Muscle of back (tissue), 13 donors: ENCODE measurements at places on chromosomes 6 and 20.

- DNase-seq, result peak; percentile 22
Measured at GRCh38 chr6:40251637-40252300, 317.5 kb upstream of the MOCS1 start.

GRCh38 chr6:137661601-137662000 is 167.4 kb upstream of the OLIG3 start:
- DNase-seq, result no peak

DNA sequence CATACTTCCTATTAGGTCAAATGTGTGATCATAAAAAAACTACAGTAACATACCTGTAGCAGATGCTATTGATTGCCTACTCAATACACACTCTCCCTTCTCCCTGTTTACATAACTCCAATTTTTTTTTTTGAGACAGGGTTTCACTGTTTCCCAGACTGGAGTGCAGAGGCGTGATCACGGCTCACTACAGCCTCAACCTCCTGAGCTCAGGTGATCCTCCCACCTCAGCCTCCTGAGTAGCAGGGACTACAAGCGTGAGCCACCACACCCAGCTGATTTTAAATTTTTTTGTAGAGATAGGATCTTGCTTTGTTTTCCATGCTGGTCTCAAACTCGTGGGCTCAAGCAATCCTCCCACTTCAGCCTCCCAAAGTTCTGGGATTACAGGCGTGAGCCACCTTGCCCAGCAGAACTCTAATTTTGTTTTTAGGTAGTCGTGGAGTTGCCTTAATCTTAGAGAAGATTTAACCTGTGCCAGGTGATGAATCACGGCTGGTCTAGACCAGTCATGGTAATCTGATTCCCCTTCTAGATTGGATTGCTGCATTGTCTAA is 14.0 kb upstream of the KIF3B start:
- no peak for DNase-seq

- DNase-seq, result no peak
Measured at GRCh38 chr6:13027207-13027606, 301.1 kb downstream of the TBC1D7 start.

GRCh38 chr20:32446301-32447100 is 88.4 kb downstream of the ASXL1 start:
- no peak for DNase-seq

DNA sequence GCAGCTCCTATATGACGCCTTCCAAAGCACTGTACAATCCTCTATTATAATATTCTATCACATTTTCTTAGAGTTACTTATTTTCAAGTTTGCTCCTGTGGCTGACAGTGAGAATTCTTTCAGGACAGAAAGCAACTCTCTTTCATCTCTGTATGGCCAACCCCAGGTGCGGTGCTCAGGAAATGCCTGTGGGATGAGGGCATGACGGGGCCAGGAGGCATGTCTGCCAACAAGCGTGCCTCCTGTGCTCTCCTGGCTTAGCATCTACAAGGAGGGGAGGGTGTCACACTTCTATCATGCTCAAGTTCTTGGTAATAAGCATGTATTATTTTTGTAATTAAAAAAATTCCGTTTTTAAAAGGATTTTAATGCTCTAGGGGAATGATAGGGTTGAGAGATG is 11.4 kb downstream of the MRPL14 start:
- no peak for DNase-seq

- DNase-seq, result no peak
Measured at GRCh38 chr6:144555066-144555465, 269.9 kb downstream of the UTRN start.

DNA sequence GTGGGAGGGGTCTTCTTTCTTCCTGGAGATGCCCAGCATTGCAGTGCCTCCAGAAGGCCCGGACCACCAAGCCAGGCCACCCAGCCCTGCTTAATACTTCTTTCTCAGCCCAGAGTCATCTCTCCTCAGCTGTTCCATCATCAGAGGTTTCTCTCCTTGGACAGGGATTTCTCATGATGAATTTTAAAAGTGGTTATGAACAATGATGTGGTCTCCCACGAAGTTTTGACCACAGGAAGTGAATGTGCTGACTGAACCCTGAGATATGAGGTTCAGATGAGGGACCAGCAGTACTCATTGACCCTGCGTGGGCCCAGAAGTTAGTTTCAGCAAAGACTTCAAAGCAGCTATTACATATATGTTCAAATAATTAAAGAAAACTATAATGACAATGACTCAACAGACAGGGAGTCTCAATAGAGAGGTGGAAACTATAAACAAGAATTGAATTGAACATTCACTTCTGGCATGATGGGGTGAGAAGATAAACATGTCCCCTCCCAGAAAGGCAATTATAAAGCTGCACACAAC is 114.5 kb upstream of the SLC22A16 start:
- DNase-seq, result no peak

DNA sequence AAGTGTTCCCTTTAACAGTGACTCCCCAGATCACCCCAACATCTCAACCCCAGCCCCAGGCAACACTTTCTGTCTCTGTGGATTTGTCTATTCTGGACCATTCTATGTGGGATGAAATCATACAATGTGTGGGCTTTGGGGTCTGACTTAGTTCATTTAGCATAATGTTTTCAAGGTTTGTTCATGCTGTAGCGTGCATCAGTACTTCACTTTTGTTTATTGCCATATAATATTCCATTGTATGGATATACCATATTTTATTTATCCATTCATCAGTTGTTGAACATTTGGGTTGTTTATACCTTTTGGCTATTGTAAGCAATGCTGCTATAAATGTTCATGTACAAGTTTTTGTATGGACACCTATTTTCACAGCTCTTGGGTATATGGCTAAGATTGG is 31.0 kb downstream of the FOXF2 start:
- no peak for DNase-seq

DNA sequence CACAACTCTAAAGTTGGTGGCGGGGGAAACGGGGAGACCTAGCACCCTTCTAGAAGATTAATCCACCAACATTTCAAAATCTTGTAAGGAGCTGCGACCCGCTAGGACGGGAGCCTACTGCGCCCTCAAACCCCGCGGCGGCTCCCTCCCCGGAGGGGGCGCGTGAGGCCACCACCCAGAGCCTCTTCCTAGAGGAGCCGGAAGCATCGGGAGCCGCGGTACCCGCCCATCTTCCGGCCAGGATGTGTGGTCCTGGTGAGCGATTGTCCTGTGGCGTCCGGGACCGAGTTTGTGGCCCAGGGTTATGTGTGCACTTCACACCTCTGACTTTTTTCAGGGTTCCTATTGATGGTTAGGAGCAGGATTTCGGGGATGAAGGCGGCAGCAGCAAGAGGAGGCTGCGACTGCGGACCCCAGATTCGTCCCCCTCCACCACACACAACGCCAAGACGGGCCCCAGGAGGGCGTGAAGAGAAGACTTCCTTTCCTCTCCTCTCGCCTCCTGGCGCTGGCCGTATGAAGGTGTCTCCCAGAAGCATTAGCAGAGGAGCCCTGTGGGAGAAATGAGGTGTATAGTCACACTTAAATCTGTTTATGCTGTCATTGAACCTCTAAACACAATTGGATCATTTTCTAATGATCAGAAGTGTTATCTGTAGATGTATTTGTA is 10.7 kb downstream of the ZNF165 start:
- DNase-seq, result peak; percentile 27

DNA sequence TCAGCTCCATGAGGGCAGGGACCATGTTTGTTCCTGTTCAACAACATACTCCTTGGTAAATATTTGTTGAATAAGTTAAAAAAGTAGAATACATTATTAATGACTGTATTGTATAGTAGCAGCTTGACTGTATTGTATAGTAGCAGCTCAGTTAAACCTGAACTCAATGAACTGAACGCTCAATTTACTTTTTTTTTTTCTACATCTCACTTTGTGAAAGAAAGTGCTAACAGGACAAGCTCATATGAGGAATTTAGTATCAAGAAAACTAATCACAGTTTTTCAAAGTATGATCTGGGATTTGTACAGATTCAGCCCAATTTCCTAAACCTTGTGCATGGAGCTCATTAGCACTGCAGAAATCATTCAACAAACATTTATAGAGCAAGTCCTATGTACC is 38.8 kb upstream of the NR2E1 start:
- no peak for DNase-seq

GRCh38 chr6:11412011-11412424 is 125.5 kb upstream of the TMEM170B start:
- DNase-seq, result no peak

DNA sequence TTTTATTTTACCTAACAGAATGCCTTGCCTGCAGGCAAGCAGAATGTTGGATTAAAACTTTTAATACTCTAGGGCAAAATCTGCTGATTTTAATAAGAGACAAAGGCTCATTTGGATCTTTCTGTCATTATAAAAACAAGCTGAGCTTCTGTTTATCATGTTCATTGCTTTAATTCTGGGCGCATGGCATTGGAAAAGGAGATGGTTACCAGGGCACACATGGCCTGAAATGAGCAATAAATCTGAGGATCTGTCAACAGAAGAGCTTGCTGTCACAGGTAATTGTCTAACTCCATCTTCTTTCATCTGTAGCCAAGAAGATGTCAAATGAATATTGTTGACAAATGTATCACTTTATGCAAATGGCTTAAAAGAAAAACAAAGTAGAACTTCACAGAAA is 439.6 kb downstream of the DOK5 start:
- DNase-seq, result no peak
